ENCODE measurements at places on chromosomes 2 and 18.
A peak's percentile ranks its signal among the peaks of the same experiment; 100 is the strongest.

DNA sequence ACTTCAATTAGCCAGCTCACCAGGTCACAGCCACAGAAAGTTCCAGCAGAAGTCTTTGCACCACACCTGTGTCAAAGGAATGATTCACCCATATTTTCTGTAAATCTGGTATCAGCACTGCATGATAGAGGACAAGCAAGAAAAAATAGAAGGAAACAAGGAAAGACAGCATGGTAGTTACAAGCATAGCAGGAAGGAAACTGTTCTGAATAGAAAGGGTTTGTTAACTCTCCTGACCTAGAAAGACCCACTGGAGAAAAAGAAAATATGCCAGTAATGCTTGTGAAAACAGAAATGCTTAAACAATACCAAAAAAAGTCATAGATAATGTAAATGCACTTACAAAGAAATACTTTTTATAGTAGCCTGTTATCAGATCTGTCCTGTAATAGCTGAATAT lies 40.8 kb downstream of the SCRN3 start:
- no peak for DNase-seq

GRCh38 chr18:78992041-78993011 lies 12.7 kb downstream of the SALL3 start:
- DNase-seq: no peak

- no peak for DNase-seq
These were observed 6.7 kb upstream of the TNFAIP6 start for GRCh38 chr2:151350579-151351195.

GRCh38 chr2:75065402-75066008 lies 107.1 kb downstream of the POLE4 start:
- DNase-seq: no peak

GRCh38 chr2:230614913-230615332 lies 97.7 kb upstream of the CAB39 start:
- no peak for DNase-seq

GRCh38 chr18:74113711-74114110 lies 33.9 kb downstream of the FBXO15 start:
- no peak for DNase-seq

GRCh38 chr2:192278701-192279100 lies 84.0 kb upstream of the TMEFF2 start:
- DNase-seq: no peak

- DNase-seq: no peak
These were observed 33.6 kb upstream of the SNED1 start for GRCh38 chr2:240964704-240965295.

DNA sequence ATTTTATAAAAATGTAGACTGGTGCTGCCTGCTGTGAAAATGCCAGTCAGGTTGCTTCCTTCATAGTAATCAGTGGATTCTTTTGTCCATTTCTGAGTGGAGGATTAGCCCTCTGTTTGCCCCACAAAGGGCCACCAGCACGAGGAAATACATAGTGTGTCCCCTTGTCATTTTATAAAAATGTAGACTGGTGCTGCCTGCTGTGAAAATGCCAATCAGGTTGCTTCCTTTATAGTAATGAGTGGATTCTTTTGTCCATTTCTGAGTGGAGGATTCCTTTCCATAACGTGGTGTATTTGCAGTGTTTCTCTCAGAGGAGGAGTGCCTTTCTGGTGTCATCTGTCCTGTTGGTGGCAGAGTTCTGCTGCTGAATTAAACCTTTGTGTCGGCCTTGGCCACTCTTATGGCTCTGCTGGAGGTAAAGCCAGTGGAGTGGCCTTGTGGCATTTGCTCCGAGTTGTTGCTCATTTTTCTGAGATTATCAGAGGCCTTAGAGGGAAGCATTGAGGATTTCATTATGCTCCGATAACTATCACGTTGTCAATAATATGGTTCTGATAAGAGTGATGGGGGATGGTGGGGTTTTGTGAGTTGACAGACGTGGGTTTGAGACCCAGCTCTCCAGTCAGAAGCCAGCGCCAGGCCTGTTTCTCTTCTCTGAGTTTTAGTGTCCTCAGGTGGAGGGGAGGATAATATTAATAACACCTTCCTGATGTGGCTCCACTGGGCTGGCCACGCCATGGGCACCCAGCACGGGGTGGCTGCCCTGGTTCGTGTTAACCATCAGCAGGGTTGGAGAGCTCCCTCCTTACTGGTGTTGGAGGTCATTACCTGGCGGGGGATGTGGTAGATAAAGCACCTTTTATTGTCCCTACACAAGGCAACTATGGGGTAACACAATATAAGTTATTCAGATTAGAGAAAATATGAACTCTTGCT lies 96.6 kb downstream of the NEDD4L start:
- DNase-seq: peak; percentile 28

GRCh38 chr2:172397148-172397834 lies 30.1 kb upstream of the ITGA6 start:
- DNase-seq: no peak

DNA sequence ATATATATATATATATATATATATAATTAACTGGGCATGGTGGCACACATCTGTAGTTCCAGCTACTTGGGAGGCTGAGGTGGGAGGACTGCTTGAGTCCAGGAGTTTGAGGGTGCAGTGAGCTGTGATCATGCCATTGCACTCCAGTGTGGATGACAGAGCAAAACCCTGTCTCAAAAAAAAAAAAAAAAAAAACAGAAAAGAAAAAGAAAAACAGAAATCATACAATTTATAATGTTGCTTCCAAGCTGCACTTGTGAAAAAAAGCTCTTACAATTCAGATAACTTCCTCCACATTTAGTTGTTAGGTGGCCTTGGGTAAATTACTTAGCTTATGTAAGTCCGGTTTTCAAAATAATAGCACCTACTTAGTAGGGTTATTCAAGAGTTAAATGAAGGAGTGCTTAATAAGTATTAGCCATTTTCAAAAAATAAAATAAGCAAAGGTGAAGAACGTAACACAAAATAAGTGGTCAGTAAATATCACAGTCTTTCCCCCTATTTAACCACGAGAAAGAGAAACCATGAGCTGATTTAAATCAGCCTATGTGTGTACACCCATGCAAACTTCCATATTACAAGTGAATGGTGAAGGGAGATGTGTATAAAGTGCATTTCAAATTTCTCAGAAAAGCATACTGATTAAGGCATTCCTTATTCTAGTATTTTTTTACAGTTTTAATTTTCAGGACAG lies 2.3 kb downstream of the WIPF1 start:
- DNase-seq: no peak

DNA sequence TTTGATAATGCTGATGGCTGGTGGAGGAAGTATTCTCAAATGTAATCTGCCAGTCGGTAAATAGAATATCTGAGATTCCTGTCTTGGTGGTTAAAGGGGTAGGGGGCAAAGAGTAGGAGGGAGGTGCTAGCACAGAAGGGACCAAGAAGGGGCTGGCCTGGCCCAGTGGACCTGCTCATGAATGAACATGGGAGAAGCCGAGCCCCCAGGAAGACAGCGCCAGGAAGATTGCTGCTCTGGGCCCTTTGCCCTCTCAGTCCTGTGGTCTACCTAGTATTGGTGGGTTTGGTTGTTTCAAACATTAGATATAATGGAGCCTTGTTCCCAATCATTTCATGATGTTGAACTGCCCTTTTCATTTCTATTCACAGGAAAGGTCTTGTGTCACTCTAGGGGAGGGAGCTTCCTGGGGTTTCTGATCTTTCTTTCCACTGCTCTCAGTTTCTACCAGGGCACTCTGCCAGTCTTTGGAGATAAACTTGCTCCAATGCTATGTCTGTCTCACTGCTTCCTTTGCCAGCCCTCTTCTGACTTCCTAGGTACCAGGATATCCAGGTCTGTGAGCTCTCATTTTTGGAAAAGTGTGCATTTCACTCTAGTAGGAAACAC lies 5.3 kb upstream of the MOCOS start:
- DNase-seq: no peak

- no peak for DNase-seq
These were observed 375.8 kb upstream of the LYPD1 start for GRCh38 chr2:133045787-133046186.

GRCh38 chr2:237458519-237458918 lies 28.5 kb upstream of the MLPH start:
- DNase-seq: no peak

DNA sequence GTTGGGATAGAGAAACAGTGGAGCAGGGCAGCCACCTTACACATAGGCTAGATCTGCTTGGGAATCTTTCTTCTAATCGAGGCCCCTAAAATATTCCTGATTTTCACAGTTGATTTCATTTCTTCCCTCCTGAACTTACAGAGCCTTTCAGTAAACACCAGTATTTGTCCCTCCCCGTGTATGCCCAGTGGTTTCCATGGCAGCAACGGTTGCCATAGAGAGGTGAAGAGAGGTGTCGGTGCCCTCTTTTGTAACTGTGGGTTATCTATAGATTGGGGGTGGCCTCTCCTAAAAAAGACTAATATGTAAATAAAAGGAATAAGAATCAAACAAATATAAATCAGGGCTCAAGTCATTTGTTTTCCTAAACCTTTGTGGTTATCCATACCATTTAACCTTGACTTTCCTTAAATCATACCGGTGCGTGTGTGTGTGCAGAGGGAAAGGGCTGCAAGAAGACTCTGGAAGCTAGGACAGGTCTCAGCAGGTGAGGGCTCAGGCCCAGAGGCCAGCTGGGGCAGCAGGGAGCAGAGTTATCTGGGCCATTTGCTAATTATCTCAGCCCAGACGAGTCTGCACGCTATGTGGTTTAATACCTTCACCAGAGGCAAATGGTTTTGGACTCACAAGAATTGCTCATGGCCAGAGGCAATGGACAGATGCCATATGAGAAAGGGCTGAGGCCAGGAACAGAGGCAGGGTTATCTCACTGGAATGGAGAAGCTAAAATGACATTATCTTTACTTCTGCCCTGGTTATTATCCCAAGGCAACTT lies 35.5 kb downstream of the LIPG start:
- DNase-seq: no peak

GRCh38 chr2:17104454-17104853 lies 413.8 kb downstream of the RAD51AP2 start:
- no peak for DNase-seq

- no peak for DNase-seq
These were observed 320.1 kb downstream of the CYP26B1 start for GRCh38 chr2:71827524-71827901.

GRCh38 chr2:160125366-160125765 lies 63.0 kb upstream of the PLA2R1 start:
- no peak for DNase-seq

- DNase-seq: peak; percentile 29
These were observed 23.7 kb downstream of the TBC1D8 start for GRCh38 chr2:101127319-101128056.

DNA sequence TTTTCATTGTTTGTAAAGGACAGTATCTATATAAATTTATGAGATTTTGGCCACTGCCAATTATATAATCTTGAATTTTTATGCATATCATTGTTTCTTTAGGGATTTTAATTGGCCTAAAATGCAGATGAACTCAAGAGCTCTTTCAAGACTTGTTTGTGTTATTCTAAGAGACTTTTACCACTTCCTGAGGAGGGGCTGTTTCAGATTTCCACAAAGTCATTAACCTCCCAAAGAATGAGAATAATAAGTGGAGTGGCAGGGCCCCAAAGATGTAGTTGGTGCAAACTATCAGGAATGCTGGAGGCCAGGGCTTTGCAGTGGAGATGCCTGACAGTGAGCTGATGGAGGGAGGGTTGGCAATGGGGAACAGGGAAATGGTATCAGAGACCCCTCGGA lies 15.5 kb upstream of the ACVR1 start:
- DNase-seq: no peak

- DNase-seq: no peak
These were observed 263.1 kb downstream of the DCDC2C start for GRCh38 chr2:3966470-3966869.

DNA sequence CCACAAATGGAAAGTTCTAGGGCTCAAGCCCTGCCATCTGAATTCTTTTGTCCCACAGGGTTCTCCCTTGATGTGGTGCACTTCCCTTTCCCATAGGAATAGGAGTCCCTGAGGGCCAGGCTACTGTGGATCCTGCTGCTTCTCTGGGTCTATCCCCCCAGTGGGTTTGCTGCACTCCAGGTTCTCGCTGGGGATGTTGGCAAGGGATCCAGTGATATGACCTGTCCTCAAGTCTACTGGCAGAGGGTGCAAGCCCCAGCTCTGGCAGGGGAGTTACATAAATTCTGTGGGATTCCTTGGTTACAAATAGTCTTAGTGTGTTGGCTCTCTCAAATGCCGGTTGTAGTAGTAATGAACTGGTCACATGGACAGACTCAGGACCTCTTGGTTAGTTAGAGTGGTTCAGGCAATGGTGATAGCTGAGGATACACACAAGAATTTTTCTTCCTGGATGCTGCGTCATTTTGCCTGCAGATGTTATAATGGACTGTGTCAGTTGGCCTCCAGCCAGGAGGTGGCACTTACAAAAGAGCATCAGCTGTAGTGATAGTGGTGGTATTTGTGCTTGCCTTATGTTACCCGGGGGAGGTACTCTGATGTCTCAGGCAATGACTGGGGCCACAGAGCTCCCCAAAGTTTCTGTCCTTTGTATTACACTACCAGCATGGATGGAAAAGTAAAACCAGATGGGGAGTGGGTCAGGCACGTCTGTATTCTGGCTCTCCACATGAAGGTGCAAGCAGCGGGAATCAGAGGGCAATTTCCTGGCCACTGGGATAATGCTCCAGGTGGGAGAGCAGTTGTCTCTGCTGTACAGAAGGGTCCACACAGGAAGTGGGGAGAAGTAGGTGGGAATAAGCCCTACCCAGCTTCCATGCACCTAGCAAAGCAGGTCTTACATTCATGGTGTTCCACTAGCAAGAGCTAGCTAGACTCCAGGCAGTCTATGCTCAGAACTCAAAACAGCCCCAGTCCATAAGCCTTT lies 267.9 kb downstream of the SOX11 start:
- no peak for DNase-seq

DNA sequence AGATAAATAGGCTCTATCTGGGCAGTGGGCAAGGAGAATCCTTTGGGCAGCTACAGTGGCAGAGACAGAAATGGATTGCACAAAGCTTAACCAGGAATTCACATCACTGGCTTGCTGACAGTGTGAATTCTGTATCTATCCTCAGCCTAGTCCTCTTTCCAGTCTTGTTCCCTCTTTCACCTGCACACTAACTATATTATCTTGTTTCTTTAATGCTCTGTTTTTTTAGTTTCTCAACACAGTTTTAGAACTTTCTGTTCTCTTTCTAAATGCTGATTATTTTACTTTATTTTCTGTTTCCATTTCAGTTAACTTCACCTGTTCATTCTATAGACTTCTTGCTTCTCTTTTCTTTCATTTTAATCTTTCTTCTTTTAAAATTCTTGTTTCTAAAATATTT lies 66.4 kb downstream of the LINC00305 start:
- no peak for DNase-seq

DNA sequence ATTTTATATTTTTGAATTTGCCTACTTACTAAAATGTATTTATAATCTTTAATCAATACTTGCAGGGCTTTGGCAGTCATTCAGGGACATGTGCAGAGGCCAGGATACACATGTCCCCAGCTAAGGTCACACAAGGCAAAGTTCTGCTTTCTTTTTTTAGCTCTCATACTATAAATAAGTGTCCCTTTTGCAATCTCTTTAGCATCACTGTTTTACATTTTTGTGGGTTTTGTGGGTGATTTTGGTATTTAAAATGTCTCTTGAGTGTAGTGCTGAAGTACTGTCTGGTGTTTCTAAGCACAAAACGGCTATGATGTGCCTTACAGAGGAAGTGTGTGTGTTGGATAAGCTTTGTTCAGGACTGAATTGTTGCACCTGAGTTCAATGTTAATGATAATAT lies 309.0 kb upstream of the GULP1 start:
- no peak for DNase-seq

GRCh38 chr18:31101183-31102024 lies 817 bp downstream of the DSC2 start:
- DNase-seq: peak; percentile 81
